Activated T-cell treated with anti-CD3 and anti-CD28 coated beads, Interleukin-2, amount 50 U/mL, for 48 hours (primary cell): ENCODE measurements at places on chromosomes 1 and 21.
A peak's percentile ranks its signal among the peaks of the same experiment; 100 is the strongest.

DNA sequence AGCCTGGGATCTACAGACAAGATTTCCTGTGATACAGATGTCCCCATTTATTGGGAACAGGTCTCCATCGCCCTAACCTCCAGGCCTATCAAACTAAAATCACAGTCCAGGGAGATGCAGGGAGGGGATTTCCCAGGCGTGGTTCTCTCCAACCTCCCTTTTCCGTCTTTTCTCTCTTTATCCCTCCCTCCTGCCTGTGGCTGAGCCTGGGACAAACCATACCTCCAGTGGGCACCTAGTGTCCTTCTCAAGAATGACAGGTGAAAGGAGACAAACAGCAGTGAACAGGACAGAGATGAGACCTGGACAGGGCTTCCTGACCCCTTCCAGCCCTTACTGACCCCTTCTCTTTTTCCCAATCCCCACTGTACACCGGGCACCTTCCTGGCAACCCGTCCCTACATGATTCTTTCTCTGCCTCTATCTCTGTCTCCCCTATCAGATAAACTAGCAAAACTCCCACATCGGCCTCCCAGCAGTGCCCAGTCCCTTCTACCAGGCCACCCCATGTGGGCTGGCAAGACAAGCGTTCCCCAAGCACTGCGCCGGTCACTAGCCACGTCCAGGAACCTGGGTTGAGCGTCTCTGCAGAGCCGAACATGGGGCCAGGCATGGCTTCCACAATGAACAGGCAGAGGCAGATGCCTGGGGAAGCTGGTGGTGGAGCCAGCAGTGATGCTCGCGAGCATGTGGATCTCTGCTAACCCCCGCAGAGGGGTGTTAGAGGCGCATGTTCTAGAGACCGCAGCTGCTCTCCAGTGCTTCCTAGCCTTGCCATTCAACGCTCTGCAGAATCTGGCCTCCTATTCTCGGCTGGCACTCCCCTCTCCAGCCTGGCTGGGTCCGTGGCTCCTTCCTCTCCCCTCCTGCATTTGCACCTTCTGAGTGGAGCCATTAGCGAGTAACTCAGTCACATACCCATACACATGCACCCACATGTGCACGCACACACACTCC, 54.7 kb downstream of the ELK4 start:
- DNase-seq: no peak

- no peak for DNase-seq
These were observed 52.2 kb downstream of the NENF start for GRCh38 chr1:212484701-212485570.

DNA sequence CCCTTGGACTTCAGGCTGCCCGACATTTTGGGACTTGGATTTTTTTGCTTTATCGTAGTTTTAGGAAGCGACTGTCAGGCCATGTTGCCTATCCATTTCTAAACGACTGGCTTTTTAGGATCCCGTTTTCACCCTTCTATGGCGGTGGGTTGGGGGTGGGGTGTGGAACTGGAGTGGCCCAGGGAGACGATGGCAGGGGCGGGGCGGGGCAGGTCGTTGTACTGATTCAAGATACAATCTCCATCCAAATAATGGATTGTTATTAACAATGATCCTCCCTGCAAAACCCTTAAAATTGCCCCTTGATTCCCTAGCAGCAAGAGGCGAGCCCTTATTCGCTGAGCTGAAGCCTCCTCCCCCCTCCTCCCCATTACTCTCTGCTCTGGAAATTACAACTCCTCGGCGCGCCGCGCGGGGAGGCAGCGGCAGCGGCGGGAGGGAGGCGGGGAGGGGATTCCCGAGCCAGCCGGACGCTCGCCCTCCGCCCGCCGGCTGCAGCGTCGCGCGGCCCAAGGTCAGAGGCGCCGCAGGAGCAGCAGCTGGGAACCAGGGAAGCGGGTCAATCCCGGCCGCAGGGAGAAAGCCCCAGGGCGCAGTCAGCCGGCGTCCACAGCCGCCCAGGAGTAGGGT, at the start of gene TRIM67:
Gene TRIM67, plus strand, starts transcription at position 392 of the 630 bp plus-strand sequence. CDS start 912 bp downstream, outside the sequence.
- DNase-seq: no peak

DNA sequence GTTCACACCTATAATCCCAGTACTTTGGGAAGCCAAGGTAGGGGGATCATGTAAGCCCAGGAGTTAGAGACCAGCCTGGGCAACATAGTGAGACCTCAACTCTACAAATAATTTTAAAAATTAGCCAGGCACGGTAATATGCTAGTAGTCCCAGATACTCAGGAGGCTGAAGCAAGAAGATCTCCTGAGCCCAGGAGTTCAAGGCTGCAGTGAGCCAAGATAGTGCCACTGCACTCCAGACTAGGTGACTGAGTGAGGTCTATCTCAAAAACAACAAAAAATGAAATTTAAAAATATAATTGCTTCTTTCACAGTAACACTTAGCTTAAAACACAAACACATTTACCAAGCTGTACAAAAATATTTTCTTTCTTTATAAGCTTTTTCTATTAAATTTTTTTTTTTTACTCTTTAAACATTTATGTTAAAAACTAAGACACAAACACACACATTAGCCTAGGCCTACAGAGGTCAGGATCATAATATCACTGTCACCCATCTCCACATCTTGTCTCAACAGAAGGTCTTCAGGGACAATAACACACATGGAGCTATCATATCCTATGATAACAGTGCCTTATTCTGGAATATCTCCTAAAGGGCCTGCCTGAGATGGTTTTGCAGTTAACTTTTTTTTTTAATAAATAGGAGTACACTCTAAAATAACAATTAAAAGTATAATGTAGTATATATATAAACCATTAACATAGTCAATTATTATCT, 43.9 kb downstream of the TESK2 start:
- DNase-seq: no peak

GRCh38 chr1:160208557-160209320, 3.6 kb downstream of the PEA15 start:
- no peak for DNase-seq

DNA sequence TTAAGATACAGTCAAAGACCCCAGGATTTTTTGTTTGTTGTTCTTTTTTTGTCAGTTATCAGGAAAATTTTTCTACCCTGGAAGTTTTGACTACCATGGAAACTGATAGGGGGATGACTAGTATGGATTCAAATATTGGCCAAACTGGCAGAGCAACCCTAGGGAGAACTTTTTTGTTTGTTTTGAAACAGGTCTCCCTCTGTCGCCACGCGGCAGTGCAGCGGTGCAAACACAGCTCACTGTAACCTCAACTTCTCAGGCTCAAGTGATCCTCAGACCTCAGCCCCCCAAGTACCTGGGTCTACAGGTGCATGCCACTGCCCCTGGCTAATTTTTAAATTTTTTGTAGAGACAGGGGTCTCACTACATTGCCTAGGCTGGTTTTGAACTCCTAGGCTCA, 46.6 kb downstream of the TOR3A start:
- no peak for DNase-seq

- peak; percentile 70 for DNase-seq
These were observed 12.0 kb upstream of the ADORA3 start for GRCh38 chr1:111515291-111516004.

DNA sequence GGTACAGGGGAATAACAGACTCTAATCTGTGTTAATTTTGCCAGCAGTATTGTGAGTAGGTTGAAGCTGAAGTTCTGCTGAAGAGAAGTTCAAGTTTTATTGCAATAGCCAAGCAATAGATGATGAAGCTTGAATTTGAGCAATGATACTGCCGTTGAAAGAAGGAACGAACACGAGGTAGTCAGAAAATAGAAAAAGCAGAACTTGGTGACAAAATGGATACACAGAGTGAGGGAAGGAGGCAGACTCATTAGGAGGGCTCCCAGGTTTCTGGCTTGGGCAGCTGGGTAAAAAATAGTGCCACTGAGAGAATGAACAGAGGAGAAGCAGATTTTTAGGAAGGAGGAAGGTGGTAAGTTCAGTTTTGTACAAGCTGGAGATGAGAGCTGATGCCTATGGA, 22.3 kb upstream of the AGO1 start:
- no peak for DNase-seq

GRCh38 chr21:29359718-29360117, 61.0 kb downstream of the BACH1 start:
- DNase-seq: no peak

DNA sequence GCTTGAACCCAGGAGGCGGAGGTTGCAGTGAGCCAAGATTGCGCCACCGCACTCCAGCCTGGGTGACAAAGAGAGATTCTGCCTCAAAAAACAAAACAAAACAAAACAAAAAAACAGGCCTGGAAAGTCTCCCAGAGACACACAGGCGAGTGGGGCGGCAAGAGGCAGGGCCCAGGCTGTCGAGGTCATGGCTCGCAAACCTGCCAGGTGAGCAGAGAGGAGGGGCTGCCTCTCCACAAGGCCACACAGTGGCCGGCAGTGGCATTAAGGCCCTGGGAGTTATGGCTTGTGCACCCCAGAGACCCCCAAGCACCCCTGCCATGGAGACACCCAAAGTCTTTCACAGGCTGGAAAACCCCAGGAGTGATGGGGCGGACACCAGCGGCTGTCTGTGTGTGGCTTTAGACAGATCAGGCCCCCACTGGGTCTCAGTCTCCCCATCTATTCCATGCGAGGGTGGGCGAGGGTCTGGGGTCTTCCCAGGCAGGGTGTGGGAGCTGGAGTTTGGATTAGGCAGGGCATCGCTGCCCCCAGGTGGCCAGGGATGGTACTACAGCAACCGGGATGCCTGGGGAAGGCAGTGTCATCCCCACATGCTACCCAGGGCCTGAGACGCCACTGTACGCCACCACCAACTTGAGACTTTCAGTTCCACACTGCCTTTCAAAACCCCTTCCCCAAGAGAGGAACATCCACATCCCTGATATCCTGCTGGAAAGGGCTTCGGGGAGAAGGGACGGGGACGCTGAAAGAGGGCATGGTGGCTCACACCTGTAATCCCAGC, 7.3 kb upstream of the CTRC start:
- DNase-seq: peak; percentile 84

- DNase-seq: no peak
These were observed 10.3 kb downstream of the TINAGL1 start for GRCh38 chr1:31586376-31587327.

GRCh38 chr1:221871056-221871455, 129.2 kb upstream of the DUSP10 start:
- no peak for DNase-seq

DNA sequence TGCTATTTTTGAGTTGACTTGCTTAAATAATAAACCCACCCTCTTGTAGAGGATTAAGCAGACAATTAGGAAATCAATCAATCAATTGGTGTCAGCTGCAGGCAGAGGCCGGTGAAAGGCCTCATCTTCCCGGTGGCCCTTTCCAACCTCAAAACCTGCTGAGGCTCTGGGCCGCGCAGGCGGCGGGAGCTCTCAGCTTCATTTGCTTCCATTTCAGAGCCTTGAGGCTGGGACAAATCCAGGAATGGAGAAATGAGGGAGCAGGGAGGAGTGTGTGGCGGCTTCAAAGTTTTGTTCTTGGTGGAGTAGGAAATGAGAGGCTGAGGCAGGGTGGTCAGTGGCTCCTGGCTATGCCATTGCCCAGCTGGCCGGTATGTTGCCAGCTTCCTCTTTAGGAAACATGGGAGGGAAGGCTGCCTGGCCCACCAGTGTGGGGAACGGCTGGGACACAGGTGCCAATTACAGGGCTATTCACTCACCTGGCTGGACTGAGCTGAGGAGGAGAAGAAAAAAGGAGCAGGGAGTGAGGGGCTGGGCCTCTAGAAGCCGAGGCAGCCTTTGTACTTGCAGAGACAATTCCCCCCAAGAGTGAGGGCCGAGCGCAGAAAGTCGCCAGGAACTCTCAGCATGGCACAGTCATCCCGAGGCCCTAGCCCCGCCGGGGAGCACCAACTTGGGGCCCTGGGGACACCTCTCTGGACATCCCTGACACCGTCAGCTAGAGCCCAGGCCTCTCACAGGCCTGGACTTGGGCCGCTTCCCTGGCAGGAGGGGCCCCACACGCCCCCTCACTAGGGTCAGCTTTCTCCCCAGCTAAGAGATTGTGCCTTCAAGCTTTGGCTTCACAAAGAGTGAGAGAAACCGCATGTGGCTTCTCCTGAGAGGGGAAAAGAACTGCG, 4.4 kb downstream of the POU3F1 start:
- no peak for DNase-seq

DNA sequence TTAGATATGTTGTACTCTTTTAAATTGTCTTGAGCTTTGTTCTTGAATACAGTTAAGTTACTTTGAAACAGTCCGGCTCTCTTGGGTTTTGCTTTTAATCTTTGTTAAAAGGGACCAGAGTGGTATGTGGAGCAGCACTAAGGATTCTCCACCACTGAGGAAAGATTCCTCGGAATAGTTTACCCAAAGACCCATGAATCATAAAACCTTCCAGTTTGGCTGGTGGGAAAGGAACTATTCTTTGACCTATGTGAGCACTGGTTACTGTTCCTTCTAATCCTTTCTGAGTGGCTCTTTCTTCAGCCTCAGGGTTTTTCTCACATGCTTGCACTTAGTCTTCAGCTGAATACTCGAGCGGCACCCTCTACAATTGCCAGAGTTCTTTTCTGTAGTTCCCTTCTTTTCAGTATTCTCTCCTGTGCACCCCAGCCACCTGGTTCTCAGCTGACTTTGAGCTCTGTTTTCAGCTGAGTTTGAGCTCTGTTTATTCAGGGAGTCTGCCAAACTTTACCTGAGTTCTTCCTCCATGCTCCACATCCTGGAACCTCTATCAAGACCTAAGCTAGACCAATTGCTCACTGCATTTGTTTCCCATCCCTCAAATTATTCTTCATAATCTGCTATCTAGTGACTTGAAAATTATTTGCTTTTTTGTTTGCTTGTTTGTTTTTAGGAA, 253.8 kb upstream of the PLXNA2 start:
- no peak for DNase-seq

GRCh38 chr1:93614986-93615581, 66.6 kb downstream of the BCAR3 start:
- peak; percentile 83 for DNase-seq

DNA sequence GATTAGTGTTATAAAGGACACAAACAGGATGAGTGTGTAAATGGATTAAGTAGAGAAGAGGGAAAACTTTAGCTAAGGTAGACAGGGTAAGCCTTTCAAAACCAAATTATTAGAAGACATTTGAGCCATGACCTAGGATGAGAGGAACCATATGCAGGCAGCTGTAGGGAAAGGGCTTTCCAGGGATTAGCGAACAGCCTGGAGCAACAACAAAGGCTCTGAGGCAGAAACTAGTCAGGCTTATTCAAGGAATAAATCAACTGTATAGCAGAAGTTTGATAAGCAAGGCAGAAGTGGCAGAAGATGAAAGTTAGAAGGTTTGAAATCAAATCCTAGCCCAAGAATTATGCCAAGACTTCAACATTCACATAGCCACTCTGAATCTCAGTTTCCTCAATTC, 21.3 kb downstream of the AIDA start:
- no peak for DNase-seq
